ENCODE measurements at places on chromosomes 4 and X.

GRCh38 chr4:76232681-76233080 lies 18.8 kb upstream of the FAM47E start:
- DNase-seq, result no peak

- DNase-seq, result no peak
These were observed 114.7 kb upstream of the ARMCX2 start for GRCh38 chrX:101774340-101774739.

GRCh38 chr4:118742050-118742449 lies 56.9 kb downstream of the METTL14 start:
- no peak for DNase-seq

GRCh38 chrX:134416087-134416486 lies 43.9 kb upstream of the HPRT1 start:
- DNase-seq, result no peak

DNA sequence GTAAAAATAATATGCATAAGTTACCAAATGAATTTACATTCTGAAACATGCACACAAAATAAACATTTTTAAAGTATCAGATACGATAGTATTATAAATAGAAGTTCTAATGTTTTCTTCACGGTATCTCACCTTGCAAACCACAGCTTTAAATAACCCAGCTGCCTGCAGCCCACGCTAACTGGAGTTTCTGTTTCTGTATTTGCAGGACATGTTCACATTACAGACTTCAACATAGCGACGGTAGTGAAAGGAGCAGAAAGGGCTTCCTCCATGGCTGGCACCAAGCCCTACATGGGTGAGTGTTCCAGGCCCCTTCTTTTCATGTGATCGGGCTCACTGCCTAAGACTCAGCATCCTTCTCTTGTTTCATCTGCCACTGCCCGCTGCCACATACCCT lies 291.7 kb downstream of the EVC2 start:
- DNase-seq, result no peak

DNA sequence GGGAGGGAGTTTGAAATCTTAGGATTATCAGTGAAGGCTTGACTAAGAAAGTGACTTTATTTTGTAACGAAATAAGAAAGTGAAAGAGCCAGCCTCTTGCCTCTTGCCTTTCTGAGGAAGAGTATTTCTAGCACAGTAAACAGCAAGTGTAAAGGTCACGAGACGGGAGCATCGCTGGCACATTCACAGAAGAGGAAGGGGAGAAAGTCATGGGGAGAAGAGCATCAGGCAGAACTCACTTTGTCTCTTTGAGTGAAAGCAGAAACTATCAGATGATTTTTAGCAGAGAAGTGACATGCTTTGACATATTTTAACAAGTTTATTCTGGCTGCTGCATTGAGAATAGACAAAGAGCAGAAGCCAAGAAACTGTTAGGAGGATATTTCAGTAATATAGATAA lies 313.8 kb downstream of the CAMK2D start:
- no peak for DNase-seq

- DNase-seq, result no peak
These were observed 148.6 kb downstream of the GC start for GRCh38 chr4:71635139-71635748.

DNA sequence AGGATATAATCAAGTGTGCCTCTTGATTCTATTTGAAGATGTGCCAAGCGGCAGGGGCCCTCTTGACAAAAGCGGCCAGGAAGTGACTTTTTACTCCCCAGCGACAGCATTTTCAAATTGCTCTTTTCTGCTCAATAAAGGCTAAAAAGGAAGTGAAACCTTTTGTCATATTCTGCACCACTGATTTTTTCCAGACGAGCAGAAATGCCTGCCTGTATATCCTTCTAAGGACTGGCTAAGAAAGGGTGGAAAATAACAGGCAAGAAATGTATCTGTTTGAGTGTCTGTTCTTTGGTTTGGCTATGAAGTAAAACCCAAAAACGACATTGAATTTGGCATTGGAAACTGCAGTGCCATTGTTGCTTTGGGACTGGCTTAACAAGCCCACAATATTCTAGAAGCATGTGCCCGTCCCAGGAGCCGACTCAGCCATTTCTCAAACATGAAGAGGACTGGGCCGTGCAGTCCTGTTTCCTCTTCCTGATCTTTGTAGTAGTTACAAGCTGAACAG lies 25.4 kb downstream of the TMSB4X start:
- DNase-seq, result no peak

DNA sequence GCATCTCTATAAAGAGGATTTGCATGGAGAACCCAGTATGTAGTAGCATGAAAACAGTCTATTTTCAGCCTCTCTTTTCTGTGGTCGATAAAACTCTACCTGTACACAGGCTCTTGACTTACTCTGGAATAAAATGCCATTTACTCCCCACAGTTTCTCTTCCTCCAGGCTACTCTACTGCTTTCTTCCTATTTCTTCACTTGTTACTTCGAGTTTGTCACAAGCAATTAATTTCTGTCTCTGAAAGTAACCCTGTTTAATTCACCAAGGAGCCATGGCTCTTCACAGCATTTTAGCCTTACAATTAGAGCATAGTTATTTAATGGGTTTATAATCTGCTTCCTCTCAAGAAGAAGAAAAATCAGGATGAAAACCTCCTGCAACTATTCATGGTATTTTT lies 472.9 kb upstream of the PRKX start:
- no peak for DNase-seq

DNA sequence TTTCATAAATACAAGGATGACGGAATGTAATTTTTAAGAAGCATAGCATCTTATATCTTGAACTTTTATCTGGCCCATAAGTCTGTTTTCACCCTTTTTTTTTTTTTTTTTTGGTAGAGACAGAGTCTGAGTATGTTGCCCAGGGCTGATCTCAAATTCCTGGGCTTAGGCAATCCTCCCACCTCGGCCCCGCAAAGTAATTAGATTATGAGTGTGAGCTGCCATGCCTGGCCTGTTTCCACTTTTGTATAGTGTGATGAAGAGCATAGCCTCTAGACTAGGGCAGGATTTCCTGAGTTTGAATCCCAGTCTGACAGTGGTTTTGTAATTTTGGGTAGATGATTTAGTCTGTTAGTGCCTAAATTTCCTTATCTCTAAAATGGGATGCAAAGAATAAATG lies 11.0 kb downstream of the STIM2 start:
- DNase-seq, result peak; percentile 62

Data from foreskin fibroblast (primary cell).